ENCODE measurements at places on chromosomes 4 and X. TPM values are rescaled to one million over a fixed set of nuclear protein-coding genes. Genes with fewer than 3 reads are reported as not detected.
A peak's percentile ranks its signal among the peaks of the same experiment; 100 is the strongest.

The IRS4 gene
- not detected for total RNA-seq

The IL1RAPL1 gene
- total RNA-seq = not detected

The GPRIN3 gene
- 0.21 TPM for total RNA-seq

The FGG gene
- total RNA-seq = not detected

DNA sequence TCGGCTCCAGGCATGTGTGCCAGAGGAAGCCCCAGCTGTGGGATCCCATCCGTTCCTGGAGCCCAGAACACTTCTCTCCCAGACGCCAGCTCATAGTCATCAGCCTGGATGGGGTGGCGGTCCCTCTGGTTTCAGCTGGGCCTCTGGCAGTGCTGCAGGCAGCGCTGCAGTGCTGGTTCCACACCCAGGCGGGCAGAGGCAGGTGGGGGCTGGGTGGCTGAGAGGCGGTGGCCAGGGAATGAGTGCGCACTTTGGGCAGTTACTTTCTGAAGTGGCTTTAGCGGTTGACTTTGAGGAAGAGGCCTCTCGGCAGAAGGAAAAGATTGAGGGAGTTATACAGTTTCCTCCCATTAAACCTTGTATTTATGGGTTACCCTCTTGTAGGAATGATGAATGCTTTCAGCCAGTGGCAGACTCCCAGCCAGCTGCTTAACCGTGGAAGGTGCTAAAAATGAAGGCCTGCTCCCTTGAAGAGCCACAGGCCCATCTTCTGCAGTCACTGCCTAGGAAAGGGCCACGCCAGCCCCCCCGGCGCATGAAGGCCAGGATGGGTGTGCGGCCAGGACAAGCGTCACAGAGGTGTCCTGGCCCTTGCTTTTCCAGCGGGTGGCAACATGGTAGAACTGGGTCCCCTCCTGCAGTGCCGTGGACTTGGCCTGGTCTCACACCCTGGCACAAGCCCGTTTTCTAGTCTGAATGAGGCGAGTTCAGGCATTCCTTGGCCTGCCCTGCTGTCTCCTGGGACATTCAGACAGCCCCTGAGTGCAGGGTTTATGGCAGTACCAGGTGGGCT, 9.9 kb downstream of the TADA2B start:
- no peak for DNase-seq

GRCh38 chrX:123175366-123176122, 8.5 kb upstream of the GRIA3 start:
- DNase-seq = no peak

GRCh38 chr4:74166135-74166534, 8.2 kb downstream of the MTHFD2L start:
- no peak for DNase-seq

- no peak for DNase-seq
Observed at GRCh38 chrX:54920610-54921426, at the start of gene TRO. Gene TRO, plus strand, starts transcription at chrX:54920824. Its CDS starts 1,423 bp downstream, at chrX:54922247.

DNA sequence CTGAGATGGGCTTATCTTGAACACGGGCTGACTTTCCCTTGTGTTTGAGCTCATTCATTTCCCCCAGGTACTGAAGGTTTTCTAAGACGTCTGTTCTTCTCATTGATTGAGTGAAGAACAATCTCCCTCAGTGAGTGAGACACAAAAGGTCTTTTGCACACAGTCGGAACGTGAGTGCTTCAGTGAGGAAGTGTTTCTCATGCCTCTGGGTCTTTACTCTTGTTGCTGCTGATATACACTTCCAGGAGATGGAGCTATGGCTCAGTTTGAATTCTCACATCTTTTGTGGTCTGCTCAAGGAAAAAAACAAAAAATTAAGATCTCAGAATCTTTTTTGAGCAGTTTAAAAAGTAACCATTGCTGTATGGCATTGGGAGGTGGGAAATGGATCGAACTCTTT, 981.9 kb upstream of the TENM3 start:
- peak; percentile 0 for DNase-seq

GRCh38 chr4:121875652-121876051, 5.4 kb upstream of the BBS7 start:
- DNase-seq = no peak

GRCh38 chr4:182089326-182089725, 153.9 kb upstream of the TENM3 start:
- DNase-seq = no peak

GRCh38 chr4:10345381-10345784, 111.8 kb downstream of the ZNF518B start:
- DNase-seq = no peak

- peak; percentile 90 for DNase-seq
Observed at GRCh38 chr4:123452616-123453015, 56.0 kb downstream of the SPRY1 start.

DNA sequence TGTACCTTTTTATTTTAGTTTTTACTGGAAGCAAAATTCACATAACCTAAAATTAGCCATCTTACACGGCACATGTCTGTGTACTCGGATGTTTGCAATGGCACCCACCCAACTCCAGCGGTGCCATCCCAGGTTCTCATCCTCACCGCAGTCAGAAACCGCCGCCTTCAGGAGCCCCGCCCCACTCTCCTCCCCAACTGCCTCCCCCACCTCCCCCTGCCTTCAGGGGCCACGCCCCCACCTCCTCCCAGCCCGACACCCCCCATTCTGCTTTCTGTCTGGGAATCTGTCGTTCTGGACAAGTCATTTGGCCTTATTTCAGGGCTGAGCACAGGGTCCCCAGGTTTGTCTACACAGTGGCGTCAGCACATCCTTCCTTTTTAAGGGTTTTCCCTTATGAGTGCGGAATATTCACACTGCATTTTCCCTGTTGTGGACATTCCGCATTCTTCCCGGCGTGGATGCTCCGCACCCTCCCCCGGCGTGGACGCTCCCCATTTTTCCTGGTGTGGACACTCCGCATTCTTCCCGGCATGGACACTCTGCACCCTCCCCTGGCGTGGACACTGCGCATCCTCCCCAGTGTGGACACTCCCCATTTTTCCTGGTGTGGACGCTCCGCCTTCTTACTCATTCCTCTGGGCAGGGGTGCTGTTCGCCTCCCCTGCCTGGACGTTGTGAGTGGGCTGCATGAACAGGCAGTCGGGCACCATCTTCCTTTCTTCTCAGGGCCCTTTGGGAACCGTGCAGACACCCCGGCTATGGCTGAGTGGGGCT, 135.4 kb upstream of the NKX1-1 start:
- DNase-seq = no peak

- no peak for DNase-seq
Observed at GRCh38 chrX:68420559-68420958, 12.7 kb downstream of the OPHN1 start.

- DNase-seq = no peak
Observed at GRCh38 chr4:154719087-154719486, 24.7 kb upstream of the LRAT start.

GRCh38 chr4:157527954-157528353, 307.4 kb downstream of the GRIA2 start:
- no peak for DNase-seq

GRCh38 chr4:88225232-88226105, 58.9 kb downstream of the PPM1K start:
- no peak for DNase-seq

DNA sequence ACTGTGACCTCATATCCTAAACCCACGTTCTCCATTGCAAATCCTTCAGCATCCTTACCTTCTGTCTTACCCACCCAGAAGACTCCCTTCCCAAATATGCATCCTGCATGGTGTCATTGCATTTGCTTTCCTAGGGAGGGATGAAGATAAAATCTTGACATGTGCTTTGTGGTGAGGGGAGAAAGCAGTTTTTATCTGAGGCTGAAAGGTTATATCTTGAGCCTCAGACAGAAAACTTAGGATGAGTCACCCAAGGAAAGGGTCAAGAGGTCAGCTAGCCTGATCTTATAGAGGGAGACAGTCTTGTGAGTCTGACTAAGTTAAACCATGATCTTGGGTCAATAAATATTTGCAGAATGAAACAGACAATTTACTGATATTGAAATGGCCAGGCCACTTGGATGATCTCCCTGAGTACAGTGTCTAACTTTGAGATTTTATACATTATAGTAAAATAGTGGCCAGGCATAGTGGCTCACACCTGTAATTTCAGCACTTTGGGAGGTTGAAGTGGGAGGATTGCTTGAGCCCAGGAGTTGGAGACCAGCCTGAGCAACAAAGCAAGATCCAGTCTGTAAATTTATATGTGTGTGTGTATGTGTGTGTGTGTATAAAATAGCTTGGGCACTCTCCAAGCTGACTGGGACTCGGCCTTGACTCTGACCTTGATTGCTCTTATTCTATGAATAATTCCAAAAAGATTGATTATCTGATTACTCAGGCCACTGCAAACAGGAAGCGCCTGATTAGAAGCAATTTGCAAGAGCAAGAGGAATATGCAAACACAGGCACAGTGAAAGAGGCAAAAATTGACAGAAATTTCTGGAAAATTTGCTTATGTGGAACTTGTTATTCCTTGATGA, 15.4 kb upstream of the FAM9C start:
- peak; percentile 30 for DNase-seq

DNA sequence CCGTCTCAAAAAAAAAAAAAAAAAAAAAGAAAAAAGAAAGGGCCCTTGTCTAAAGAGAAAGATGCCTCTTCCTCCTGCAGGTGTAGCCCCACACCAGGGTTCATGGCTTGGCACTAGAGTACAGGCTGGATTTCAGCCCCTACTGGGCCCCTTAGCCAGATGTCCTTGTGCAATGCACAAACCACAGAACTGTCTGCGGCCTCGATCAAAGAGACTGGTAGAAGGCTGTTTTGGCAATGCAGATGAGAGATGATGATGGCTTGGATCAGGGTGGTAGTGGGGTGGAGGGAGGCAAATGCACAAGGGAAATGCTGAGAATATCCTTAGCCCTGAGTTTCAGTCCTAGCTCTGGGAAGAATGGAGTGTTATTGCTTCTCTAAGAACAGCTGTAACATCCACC, 26.5 kb upstream of the TSR2 start:
- DNase-seq = no peak

DNA sequence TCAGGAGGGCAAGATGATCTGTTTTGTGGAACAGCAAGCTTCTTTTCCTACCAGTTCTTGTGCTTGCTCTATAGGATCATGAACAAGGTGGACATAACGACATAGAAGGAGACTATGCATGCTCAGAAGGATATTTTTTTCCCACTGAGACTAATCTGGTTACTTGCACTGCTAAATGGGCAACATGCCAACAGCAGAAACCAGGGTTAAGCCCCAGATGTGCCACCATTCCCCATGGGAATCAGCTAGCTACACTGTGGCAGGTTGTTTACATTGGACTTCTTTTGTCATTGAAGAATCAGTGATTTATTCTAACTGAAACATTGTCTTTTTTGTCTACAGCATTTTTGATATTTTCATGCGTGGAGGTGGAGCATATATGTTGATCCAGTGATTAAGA, 165.6 kb downstream of the C4orf33 start:
- DNase-seq = no peak

- no peak for DNase-seq
Observed at GRCh38 chr4:111018216-111018615, 395.3 kb upstream of the PITX2 start.

DNA sequence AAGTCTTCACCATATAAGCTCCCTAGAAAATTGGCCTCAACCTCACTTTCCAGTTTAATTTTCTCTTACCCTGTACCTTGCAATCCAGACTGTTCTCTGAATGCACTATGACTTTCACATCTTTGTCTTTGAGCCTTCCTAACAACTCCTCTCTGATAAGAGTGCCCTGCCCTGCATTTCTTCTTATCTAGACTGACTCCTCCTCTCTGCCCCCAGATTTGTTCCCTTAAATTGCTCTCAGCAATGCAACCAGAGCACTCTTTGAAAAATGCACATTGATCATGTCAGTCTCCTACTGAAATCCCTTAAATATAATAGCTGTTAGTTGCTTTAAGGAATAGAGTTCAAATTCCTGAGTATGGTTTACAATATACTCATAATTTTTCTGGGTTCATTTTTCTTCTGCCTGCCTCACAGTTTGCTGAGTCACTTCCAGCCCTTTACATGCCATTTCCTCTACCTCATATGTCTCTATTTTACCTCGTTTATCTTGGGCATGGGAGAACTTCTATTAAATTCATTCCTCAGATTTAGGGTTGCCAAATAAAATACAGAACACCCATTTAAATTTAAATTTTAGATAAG, 582.7 kb upstream of the AADAT start:
- no peak for DNase-seq

DNA sequence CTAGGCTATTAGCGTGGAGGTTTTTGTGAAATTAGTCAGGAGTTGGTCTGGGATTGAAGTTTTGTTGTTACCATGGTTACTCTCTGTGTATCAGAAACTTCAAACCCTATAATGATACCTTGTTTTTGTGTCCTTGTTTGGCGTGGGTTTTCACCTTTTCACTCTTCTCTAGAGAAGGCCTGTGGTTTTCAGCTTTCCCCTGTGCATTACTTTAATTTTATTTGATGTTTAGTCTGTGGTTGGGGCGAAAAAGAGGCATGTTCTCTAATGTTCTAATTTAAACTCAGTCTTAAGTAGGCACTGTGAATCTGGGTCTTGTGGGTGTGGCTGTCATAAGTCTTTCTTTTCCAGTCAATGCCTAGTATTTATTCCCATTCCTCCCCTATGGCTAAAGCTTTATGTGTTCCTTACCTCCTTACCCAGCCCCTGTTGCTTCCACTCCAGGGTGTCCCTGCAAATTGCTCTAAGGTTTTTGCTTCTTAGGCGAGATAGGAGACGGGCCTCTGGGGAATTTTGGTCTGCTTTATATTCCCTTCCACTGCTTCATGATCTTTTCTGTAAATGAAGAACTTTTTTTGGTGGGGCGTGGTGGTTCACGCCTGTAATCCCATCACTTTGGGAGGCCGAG, 326.3 kb upstream of the ZCCHC13 start:
- no peak for DNase-seq

DNA sequence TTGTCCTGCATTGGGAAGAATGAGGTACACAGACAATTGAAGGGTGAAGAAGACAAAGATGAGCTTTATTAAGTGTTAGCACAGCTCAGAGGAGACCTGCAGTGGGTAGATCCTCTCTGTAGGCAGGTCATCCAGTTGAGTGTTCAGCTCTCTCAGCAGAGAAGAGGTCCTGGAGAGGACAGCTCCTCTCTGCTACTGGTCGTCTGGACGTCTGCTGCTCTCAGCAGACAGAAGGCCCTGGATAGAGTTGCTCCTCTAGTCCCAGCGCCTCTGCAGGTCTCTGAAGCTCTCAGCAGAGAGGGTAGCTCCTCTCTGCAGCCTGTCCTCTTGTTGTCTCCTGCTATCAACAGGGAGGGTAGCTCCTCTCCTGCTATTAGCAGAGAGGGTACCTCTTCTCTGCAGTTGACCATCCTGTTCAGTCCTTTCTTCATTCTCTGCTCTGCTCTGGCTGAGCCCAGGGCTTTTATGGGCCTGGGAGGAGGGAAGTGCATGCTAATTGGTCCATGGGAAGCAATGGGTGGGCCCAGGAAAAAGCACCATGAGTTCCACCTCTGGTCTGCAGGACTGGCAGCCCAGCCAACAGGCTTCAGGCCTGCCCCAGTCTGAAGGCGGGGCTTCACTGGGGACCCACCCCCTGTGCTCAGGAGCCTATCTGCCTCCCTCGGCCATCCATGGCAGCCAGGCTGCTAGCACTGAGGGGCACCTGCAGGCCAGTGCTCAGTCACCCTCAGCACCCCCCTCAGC, 54.1 kb upstream of the IBSP start:
- no peak for DNase-seq

GRCh38 chr4:165874072-165874790, 1.2 kb downstream of the TLL1 start:
- no peak for DNase-seq

GRCh38 chr4:164888096-164888715, 11.2 kb downstream of the APELA start:
- DNase-seq = no peak

- no peak for DNase-seq
Observed at GRCh38 chr4:7788694-7789425, 150.8 kb downstream of the AFAP1 start.

- no peak for DNase-seq
Observed at GRCh38 chrX:40076750-40077575, 20.8 kb downstream of the BCOR start.

GRCh38 chr4:26692014-26692726, 108.3 kb downstream of the TBC1D19 start:
- peak; percentile 70 for DNase-seq
